ENCODE measurements at places on chromosomes 7 and 10.

DNA sequence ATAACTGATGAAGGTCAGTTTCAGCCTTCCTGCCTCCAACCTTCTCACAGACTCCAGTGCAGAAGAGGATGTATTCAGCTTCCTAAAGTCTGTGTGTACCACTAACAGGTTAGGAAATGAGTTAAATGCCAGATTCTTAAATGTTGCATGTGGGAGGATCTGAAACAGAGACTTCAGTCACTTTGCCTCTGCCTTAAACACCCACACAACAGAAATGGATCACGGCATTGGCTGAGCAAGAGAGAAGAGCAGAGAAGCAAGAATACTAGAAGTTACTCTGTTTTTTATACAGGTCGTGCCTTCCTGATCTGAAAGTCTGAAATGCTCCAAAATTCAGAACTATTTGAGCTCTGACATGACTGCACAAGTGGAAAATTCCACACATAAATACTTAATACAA, 98.9 kb upstream of the ARHGAP21 start:
- DNase-seq = no peak

DNA sequence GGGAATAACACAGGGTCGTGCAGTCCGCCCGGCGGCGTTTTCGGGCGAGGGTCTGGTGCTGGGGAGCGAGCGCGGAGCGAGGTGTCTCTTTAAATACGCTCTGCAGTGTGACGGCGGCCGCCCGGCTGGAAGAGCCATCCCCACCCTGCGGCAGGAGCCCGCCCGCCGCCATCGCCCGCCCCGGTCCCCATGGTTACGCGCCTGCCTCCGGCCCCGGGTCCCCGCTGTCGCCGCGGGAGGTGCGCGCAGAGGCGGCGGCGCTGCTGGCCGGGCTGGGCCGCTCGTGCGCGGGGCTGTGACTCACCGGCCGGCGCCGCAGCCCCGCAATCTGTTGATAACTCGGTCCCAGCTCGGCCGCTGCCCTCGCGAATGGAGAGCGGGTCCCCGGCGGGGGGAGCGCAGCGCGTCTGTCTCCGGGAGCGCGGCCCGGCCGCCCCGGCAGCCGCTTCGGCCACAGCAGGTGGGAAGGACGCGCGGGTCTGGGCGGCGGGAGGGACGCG, at the start of gene ADGRA1:
Gene ADGRA1, plus strand, starts transcription at position 246 of the 500 bp plus-strand sequence. CDS start 986 bp downstream, outside the sequence.
- DNase-seq = no peak

GRCh38 chr10:22598478-22598877, 115.9 kb downstream of the PIP4K2A start:
- DNase-seq = no peak

DNA sequence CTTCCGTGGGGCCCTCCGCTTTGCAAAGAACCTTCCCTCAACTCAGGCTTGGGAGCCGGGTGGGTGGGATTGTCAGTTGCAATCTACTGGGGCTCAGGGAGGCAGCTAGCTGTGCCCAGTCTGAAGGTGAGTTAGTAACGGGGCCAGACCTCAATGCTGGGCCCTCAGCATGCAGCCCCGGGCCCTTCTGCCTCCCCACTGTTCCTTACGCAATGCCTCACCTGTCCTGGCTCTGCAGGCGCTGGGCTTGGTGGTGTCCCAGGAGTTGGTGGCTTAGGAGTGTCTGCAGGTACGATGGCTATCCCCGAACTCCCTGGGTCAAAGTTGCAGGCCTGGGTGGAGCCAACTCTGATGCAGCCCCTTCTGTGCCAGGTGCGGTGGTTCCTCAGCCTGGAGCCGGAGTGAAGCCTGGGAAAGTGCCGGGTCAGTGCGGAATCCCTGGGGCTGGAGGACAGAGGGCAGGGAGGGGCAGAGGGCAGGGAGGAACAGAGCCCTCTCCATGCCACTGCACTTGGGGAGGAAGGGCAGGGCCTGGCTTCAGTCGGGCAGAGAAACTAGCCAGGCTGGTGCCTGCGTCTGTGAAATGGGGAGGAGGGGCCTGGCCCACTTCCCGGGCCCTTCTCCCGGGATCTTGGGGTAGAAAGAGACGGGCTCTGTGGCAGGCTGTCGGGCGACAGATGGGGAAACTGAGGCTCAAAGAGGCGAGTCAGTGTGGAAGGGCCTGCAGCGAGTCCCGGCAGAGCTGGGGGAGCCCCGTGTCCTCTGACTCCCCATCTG, 15.0 kb downstream of the ELN start:
- DNase-seq = no peak
